Pancreas (tissue), 10 donors: ENCODE measurements at places on chromosomes 2 and 18. TPM values are rescaled to one million over a fixed set of nuclear protein-coding genes. Genes with fewer than 3 reads are reported as not detected.
A peak's percentile ranks its signal among the peaks of the same experiment; 100 is the strongest.

Gene DSEL
- 0.65 TPM for polyA plus RNA-seq

Gene VPS54
- 17.8 TPM for polyA plus RNA-seq

Gene TCF4
- polyA plus RNA-seq: 4.4 TPM

Gene SPIRE1
- polyA plus RNA-seq: 6.8 TPM

Gene CASP10
- 4.6 TPM for polyA plus RNA-seq

Gene MATN3
- 0.23 TPM for polyA plus RNA-seq

Gene GULP1
- polyA plus RNA-seq: 6.5 TPM

Gene MYO7B
- 1.5 TPM for polyA plus RNA-seq

Gene GPR17
- polyA plus RNA-seq: 0.35 TPM

Gene PLCD4
- 1.1 TPM for polyA plus RNA-seq

Gene C2orf72
- polyA plus RNA-seq: 31.2 TPM

Gene IMPA2
- polyA plus RNA-seq: 93.5 TPM

Gene ROCK2
- 6.3 TPM for polyA plus RNA-seq

Gene TMEM247
- not detected for polyA plus RNA-seq

Gene CNGA3
- 1.5 TPM for polyA plus RNA-seq

DNA sequence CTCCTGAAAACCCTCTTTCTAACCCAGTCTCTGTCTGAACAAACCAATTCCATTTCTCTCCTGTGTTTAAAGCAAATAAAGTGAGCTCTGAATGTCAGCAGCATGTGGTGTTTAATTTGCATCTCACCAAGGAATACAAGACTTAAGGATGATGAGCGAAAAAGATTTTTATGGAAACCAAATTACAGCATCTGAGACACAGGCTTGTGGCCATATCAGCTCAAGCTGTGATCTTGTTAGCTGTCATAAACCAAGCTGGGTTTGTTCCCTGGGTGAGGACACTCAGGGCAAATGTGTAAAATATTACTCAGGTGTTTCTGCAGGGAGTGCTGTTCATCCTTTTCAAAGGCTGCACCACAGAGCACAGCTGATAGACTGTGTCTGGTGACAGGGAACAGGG is 129.3 kb upstream of the REV1 start:
- no peak for DNase-seq

DNA sequence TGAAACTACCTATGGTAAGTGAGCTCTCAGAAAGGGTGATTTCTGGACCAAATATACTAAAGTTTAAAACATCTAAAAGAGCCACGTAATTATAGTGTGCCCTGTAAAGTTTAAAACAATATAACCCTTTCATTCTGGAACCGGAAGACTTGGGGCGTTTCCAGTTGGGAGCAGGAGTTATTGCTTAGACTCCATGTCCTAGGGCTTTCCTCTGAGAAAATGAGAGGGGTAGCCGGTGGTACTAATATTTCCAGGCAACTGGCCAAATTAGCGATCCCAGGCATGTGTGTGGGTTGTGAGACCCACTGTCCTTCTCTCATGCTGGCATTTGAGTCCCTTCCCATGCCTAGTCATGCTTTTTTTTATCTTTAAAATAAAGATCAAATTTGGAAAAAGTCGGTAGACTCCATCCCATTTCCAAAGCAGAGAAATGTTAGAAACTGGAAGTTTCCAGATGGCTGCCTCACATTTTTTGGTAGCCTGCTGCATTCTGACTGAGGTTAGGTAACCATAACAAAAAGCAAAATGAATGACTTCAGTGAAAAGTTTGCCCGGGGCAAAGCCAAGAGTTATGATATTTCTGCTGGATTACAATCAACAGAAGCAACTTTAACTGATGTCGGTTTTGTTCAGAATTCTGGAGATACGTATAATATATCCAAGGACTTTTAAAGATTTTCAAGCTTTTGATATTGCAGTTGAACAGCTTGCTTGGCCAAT is 227.4 kb downstream of the SS18 start:
- no peak for DNase-seq

DNA sequence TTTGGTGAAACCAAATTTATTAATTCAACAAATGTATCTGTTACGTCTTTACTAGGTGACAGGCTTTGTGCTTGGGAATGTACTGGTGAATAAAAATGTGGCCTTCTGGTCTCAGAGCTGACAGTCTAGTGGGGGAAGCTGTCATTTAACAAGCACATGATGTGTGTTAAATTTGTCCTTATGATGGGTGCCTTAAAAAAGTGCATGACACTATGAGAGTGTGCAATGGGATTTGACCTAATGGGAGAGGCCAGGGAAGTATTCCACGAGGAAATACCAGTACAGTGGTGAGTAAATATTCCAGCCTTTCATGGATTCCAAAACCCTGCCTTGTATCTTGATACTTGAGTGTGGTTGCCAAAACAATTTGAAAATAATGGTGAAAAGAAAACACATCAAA is 308.9 kb downstream of the PLCL1 start:
- no peak for DNase-seq

DNA sequence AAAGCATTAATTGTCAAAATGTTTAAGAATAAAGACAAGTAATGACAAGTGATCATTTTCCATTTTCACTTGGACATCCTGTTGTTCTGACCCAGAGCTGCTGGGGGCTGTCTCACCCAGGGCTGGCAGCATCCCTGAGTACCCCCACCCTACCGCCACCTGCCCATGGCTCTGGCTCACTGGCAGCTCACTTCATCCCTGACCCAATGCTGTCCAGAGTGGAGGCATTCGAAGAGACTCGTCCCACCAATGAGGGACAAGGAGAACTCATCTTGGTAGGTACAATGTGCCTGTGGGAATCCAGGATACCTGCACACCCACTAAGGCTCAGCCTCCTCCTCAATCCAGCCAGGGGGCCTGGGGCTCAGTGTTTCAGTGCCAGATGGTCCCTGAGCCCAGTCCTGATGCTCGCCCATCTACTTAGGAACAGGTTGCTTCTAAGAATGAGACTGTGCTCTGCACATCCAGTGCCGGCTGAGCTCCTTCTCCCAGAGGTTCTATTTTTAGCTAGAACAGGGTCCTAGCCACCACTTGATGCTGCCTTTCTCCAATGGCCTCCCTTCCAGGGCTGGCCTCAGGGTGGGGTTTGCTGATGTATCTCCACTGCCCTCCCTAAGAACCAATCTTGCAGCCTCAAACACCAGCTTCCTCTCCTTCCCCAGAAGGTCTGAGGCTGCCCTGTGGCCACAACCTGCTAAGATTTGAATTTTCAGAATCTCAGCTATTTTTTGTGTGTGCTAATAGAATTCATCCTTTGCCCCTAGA is 53.7 kb downstream of the ADD2 start:
- DNase-seq: no peak

- no peak for DNase-seq
These were observed 190.9 kb upstream of the DOK6 start for GRCh38 chr18:69209761-69210160.

DNA sequence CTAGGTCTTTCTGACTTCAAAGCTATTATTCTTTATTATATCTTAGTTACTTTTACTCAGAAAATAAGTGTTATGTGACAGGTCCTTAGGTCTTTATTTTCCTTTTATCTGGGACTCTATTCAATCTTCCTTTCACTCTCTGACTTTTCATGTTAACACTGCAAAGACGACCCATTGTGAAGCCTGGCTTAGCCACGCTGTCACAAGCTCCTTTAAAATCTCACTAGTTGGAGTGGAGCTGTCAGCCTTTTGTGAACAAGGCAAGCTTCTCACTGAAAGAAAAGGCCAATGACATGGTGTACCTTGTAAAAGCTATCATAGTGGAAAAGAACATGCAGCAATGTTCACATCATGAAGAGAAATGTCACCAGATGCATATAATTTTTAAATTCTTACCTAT is 1130.7 kb upstream of the FAM98A start:
- DNase-seq: no peak

GRCh38 chr2:169925968-169926367 is 98.7 kb downstream of the UBR3 start:
- DNase-seq: no peak

GRCh38 chr2:217691516-217691915 is 311.3 kb downstream of the TNS1 start:
- no peak for DNase-seq

DNA sequence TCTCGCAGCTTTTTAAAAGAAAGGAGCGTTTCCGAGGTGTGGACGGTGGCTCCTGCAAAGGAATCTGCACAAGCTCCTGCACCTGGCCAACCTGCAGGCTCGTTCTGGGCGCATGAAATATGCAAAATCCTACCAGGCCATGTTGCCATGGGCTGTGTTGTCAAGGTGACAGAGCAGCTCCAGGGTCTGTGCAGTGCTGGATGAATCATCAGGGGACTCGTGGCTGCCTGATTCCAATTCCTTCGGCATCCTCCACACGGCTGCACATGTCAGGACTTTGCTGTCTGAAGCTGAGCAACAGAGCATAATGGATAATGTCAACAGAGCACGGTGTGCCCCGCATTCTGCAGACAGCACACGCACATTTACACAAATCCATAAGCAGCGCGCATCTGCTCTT is 120.5 kb downstream of the EIPR1 start:
- no peak for DNase-seq

GRCh38 chr2:74921236-74921736 is 37.2 kb upstream of the POLE4 start:
- DNase-seq: no peak

DNA sequence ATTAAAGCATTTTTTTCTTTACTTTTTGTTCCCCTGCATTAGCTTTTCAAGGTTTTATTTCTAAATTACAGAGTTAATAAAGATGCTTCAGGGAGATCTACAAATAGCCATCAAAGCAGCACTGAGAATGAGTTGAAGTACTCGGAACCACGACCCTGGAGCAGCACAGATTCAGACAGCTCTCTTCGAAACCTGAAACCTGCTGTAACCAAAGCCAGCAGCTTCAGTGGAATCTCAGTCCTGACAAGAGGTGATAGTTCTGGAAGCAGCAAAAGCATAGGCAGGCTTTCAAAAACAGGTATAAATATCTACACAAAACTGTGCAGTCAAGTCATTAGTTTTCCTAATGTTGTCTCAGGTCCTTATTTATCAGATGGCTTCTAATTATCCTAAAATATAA is 102.8 kb upstream of the UBXN4 start:
- DNase-seq: no peak

DNA sequence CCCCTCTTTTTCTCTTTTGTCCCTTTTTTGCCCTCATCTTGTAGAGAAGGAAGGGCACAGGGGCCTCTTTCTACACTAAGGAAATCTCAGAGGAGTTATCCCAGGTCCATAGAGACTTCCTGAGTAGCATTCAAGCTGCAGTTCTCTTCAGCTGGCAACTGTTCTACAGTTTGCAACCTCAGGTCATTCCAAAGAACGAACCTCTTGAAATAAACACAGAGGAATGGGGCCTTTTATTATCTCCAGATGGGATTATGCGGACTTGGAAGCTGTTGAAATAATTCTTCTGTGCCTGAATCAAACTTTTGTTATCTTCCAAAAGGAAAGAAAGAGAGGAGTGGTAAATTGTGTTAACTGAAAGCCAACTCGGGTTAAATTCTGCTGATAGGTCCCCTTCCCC is 31.0 kb upstream of the NFE2L2 start:
- DNase-seq: no peak

DNA sequence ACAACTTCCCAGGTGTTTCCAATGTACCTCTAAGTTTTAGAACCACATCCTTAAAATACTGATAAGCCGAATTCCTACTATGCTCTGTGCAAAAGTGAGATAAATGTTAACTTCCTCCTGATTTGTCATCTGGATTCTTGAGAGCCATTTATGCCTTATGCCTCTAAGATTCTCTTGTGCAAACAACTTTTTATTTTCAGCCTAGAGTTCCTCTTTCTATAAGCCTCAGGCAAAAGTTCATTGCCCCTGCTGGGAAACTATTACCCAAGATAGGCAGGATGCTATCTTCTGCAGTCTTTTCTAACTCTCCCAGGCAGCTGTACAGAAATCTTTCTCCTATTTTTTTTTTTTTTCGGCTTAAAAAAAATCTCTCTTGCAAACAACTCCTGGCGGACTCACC is 216.1 kb downstream of the KCNJ3 start:
- no peak for DNase-seq

GRCh38 chr2:182589121-182589520 is 126.9 kb upstream of the DNAJC10 start:
- DNase-seq: no peak

DNA sequence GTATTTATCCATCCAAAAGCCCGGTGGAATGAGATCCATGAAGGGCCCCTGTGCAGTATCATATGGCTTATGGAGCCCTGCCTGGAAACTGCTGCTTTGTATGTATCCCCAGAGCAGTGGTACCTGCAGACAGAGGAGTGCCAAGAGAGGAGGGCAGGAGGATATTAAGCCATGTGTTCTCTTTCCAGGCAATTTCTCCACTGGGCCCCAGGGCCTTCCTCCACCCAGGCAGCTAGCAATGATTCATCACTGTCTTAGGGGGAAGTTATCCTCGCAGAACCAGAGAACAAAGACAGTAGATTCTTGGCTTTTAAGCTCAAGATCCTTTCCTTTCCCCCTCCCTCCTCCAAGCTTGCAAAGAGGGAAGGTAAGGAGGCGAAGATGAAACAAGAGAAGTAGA is 98.1 kb downstream of the LRRC30 start:
- DNase-seq: no peak

DNA sequence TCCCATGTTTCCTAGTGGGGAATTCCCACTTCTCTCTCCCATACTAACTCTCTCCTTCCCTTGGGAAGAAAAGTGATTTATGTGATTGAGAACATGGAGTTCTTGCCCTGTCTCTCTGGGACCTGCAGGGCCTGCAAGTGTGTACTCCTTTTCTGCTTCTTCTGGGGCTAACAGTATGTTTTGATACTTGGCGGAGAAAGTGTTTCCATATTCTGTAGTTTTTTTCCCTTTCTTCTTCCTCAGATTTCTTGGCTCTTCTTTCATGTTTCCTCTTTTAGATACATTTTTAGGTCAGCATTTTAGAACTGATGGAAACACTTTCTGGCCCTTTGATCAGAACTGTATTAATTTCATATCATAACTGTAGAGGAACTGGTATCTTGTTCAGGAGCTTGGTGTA is 352.2 kb downstream of the DLGAP1 start:
- DNase-seq: no peak

- peak; percentile 78 for DNase-seq
These were observed 164.3 kb downstream of the BCL2 start for GRCh38 chr18:63155169-63155852.

DNA sequence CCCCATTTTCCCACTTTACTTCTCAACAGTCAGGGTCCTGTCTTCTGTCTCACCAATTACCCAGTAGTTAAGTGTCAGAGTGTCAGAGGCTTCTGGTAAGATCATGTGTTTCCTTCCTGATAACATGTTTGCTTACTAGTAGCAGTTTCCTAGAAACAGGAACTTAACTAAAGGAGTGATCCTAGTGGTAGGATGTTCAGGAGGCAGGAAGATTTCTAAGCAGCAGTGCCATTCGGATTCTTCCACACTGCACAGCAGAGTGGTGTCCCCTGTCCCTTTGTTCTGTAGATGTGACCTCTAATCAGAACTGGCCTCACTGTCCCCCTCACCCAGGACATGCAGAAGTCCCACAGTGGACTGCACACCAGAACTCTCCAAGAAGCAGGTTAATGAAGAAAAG is 221.8 kb upstream of the OSR1 start:
- no peak for DNase-seq
